ENCODE measurements at places on chromosomes 5 and 9.

DNA sequence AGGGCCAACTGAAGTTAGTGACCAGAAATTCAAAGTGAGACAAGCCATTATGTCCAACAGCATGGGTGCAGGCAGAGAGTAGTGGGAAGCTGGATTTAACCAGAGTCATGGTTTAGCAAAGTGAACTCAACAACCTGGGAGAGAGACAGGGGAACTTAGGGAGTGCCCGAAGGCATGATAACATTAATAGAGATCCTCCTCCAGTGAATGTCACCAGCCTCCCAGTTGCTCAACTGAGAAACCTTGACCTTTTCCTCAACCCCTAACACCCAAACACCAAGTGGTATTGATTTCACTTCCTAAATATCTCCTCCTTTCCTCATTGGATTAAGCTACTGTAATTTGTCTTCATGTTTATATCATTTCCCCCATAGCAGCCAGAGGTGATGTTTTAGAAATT is 42.6 kb downstream of the HMGCS1 start:
- DNase-seq = no peak

GRCh38 chr9:123376218-123377071 is 20.4 kb downstream of the CRB2 start:
- DNase-seq = no peak

- DNase-seq = no peak
These were observed 14.0 kb downstream of the PDGFRB start for GRCh38 chr5:150141544-150142184.

- DNase-seq = peak; percentile 83
These were observed at the start of gene SPARC for GRCh38 chr5:151686674-151687407. Gene SPARC (minus strand): TSS chr5:151686915. CDS start chr5:151676188, 10,727 bp downstream.

DNA sequence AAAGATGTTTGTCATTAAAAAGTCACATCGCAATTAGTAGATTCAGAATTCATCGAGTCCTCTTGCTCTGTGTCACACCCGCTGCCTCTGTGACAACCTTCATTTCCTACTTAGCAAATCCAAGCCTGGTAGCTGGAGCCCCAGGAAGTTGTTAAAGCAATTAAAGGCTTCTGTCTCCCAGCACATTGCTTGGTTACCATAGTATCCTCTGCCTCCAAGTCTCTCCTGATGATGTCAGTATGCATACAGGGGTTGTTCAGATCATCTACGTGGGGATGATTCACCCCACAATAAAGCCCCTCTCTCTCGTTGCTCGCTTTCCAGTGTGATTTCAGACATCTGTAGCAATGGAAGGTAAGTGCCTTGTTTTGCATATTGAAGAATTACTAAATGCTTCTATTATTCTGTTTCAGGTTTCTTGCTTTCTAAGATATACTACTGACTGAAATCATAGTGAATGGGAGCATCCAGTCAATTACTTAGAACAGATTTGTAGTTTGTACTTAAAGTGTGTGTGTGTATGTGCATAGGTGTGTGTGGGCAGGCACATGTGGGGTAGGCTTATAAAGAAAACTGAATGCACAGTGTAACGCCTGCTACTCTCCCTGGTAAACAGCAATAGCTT is 52.9 kb downstream of the PAM start:
- no peak for DNase-seq

DNA sequence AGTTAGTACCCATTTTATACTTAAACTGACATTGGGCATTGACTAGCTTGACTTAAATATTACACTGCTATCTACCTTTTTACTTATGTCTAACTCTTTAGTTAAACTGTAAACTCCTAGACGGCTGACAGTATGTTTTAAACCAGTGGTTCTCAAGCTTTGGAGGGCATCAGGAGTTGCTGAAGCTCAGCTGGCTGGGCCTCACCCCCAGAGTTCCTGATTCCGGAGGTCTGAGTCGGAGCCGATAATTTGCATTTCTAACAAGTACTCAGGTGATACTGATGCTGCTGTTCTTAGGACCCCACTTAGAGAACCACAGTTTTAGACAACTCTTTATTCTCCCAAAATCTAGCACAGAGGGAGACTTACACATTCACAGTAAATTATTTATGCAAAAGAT is 63.3 kb upstream of the PCA3 start:
- no peak for DNase-seq

DNA sequence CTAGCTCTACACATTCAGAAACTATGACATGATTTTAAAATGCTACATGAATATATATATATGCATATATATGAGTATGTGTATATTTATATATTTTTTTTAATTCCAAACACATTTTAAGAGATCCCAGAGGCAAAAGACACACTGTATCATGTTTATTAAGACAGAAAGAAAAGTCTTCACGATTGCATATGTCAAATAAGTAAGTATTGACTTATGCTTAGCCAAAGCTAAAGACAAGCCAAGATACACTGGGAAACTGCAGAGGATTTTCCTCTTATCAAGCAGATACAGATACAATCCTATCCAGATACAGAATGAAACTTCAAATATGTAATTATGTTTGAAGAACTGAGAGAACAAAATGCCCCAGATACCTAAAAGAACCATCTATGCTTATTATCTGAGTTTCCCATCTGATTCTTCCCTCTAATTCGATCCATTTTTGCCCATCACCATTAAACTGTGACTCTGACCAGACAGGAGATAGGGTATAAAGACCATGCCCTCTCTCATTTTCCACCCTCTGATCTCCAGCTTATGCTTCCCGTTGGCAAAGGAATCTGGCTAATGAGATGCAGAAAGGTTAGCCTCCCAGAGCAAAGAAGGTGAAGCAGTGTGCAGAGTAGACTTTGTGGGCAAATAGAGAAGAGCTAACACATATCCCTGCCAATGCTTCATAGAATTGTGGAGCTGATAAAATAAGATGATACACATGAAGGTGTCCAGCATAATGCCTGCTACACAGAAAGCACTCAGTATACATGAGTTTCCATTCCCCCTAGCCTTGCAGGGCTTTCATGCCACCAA is 131.0 kb upstream of the TARS1 start:
- no peak for DNase-seq

- no peak for DNase-seq
These were observed 51.9 kb downstream of the OSTF1 start for GRCh38 chr9:75140261-75140660.

DNA sequence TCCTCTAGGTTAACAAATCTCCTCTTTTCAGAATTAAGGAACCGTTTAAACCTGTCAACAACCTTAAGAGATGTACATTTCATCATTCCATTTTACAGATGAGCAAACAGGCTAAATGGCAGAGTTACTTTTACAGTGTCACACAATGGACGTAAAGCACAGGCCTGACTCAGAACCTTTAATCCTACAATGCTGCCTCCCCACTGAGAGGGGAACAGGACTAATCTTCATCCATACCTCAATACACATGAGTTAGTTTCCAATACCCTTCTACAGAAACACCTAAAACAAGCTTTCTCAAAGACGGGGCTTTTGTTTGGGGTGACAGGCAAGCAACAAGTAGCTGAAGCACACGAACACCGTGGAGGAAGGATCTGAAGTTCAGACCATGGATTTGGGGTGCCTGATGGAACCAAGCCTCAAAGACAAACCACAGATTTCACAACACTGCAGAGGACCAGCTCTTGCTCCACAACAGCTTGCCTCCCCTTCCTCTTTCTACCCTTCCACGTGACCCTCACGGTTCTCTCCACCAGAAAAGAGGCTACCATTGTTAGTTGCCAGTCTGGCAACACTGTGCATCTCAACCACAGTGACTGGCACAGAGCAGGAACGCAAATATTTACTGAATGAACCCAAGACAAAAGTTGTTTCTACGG is 1.8 kb downstream of the RNF130 start:
- DNase-seq = no peak

DNA sequence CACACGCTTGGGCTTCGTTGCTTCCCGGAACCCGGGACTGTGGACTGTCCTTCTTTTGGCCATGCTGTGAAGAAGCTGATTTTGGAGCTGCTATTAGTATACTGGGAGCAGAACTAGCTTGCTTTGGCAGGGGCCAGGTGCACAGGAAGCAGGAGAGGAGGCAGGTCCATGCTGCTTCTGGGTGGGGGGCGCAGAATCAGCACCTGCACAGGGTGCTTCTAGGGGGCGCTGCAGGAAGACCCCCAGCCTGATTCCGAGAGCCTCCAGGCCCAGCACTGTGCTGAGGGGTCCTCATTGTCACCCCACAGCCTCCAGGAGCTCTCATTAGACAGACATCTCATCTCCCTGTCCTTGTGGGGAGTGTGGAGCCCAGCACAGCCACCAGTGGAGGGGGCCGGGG is 252.6 kb upstream of the IRX4 start:
- DNase-seq = no peak

- no peak for DNase-seq
These were observed 103.5 kb downstream of the CDC42SE2 start for GRCh38 chr5:131367219-131367860.

DNA sequence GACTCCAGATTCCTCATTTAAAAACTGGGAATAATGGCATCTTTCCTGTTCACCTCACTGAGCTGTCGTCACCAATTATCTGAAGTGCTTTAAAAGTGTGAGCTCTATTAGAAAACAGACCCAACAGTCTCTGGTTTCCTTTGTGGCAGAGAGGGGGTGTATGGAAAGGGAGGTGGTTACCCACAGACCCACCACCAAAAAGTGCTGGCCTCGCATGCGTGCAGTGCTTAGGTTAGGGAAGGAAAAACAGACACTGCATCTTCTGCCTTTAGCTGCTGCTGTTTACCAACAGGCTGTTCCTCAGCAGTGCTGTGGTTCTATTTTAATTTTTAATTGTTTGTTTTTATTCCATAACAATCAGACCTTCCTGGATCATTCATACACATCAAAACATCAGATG is 249.6 kb downstream of the PIK3R1 start:
- no peak for DNase-seq

- DNase-seq = no peak
These were observed 27.8 kb downstream of the TNFSF15 start for GRCh38 chr9:114777821-114778609.

GRCh38 chr5:119597728-119598298 is 31.5 kb upstream of the FAM170A start:
- DNase-seq = no peak

- no peak for DNase-seq
These were observed 193.2 kb downstream of the CACNA1B start for GRCh38 chr9:138070815-138071214.

DNA sequence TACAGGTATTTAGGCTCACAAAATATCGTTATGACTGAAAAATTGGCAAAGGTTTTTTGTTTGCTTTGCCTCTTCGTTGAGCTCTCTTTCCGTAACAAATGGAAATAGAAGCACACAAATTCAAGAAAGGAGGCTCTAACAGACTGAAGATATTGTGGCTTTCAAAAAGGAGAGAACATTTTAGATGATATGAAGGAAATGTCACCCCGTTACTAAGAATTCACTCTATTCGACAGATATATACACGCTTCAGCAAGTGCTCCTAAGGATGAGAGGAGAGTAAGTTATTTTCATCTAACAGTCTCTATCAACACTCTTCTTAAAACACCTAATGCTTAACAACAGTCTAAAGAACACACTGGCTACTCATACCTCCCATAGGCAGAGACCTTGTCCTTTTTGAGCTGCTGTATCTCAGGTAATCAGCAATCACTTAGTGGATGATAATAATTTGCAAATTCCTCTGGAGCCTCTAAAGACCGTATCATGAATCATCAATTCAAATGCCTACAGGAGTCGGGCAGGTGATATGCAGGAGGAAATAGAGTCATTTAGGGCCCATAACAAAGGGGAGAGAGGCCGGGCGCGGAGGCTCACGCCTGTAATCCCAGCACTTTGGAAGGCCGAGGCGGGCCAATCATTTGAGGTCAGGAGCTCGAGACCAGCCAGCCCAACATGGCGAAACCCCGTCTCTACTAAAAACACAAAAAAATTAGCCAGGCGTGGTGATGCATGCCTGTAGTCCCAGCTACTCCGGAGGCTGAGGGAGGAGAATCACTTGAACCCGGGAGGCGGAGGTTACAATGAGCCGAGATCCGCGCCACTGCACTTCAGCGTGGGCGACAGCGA is 1.4 kb upstream of the HSDL2 start:
- DNase-seq = no peak
